ENCODE measurements at places on chromosomes 5 and 9. TPM values are rescaled to one million over a fixed set of nuclear protein-coding genes. Genes with fewer than 3 reads are reported as not detected.
A peak's percentile ranks its signal among the peaks of the same experiment; 100 is the strongest.

- ATAC-seq = no peak
Observed at GRCh38 chr5:91840412-91840811, 457.3 kb upstream of the ARRDC3 start.

DNA sequence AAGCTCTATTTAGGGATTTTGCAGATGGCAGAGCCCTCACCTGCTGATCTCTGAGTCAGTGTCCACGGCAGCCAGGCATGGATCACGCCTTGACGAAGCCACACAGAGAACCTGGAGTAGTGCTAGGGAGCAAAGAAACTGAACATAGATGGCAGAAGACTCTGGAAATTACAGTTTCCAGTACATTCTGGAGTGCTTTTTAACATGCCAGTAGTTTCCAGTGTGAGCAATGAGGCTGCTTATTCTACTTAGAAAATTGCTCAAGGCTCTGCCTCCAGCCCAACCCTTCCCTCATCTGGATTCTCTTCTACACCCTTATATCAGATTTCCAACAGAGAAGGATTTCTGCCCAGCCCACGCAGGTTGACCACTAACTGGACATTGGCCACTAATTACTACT is 203.3 kb downstream of the ADAMTS12 start:
- ATAC-seq = no peak

DNA sequence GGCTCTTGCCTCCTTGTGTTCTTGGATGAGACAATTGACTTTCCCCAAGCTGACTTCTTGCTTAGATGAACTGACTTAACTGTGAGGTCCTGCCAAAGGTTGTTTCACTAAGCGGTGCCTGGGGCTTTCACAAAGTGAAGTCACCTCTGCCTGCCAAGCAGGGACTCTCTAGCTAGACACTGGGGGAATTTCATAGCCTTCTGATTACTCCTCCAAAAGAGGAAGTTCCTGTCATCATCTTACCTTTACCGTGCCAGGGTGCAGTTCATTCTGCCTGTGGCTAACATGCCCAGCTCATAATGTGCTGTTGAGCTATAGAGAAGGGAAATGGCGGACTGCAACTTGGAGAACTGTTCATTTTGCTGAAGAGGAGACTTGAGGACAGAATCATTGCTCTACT is 472.0 kb upstream of the WWC1 start:
- peak; percentile 61 for ATAC-seq

Gene ERAP2
- total RNA-seq = 1.3 TPM

- ATAC-seq = no peak
Observed at GRCh38 chr9:117268847-117269446, 145.9 kb downstream of the ASTN2 start.

- ATAC-seq = no peak
Observed at GRCh38 chr5:59209758-59210359, 627.0 kb downstream of the RAB3C start.

Gene MYORG
- 5.4 TPM for total RNA-seq

Gene FCHO2
- total RNA-seq = 47.4 TPM

DNA sequence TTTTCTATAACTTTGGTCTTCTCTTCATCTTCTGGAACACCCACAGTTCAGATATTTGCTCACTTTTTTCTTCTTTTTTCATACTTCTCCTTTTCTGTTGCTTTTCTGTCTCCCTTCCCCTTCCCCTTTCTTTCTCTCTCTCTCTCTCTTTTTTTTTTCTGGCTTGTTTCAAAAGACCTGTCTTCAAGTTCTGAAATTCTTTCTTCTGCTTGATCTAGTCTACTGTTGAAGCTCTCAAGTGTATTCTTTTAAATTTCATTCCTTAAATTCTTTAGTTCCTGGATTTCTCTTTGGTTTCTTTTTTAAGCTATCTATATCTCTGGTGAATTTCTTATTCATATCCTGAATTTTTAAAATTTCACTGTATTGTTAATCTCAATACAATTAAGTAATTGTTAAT is 11.2 kb downstream of the ALG2 start:
- no peak for ATAC-seq

GRCh38 chr5:148968311-148968710 is 94.6 kb downstream of the SH3TC2 start:
- ATAC-seq = no peak

DNA sequence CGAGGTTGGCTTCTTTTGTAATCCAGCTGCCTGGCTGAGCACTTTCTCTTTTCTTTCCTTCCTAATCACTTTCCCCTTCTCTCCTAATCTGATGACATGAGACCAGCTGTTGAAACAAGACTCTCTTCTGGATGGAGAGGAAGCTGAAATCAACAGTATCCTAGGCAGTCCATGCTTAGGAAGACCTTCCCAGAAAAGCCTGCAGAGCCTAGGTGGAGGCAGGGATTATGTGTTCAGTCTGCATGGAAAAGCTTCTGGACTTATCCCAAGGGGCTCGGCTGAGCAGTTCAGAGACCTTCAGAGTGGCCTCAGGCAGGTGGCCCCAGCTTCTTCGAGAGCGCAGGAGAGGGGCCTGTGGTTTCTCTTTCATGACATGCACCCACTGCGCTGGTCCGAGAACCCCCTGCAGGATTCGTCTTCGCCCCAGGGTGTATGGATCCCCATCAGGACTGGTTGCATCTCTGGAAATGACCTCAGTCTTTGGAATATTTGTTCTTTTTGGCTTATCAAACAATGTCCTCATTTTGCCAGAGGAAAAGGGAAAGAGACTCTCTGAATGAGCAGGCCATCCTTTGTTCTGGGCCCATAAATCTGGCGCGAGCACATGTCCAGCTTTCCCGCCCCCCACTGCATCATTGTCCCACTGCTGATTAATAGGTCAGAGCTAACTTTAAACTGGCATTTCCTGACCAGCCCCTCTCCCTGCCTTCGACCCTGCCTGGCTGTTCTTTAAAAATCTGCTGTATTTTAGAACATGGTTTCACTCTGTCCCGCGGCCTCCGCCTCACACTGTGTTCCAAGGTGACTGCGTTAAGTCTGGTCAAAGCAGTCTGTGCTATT is 177.9 kb upstream of the KLF4 start:
- no peak for ATAC-seq

DNA sequence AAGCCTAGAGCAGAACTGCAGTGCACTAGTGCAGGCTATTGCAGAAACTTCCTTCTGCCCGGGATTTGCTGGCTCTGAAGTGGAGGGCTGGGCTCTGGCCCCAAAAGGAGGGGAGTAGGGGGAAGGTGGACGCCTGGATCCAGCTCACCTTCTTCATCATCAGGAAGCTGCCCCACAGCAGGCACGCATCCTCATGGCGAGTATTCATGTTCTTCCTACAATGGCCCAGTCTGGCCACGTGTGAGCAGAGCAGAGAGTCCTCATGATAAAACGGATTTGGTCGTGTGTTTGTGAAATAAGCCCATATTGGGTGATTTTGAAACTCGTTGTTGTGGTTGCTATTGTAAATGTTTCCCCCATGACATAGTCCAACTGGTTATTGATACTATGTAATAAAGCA is 8.2 kb upstream of the GLIPR2 start:
- no peak for ATAC-seq

GRCh38 chr9:122393284-122393983 is 22.6 kb downstream of the PTGS1 start:
- peak; percentile 61 for ATAC-seq

DNA sequence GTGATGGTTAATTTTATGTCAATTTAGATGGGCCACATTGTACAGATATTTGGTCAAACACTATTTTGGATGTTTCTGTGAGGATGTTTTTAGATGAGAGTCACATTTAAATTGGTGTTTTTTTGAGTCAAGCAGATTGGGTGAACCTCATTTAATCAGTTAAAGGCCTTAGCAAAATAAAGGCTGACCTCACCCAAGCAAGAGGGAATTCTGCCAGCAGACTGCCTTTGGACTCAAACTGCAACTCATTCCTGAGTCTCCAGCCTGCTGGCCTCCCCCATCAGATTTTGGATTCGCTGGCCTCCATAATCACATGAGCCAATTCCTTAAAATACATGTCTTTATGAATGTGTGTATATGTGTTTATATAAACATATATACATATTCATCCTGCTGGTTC is 282.7 kb upstream of the POU5F2 start:
- no peak for ATAC-seq

- ATAC-seq = no peak
Observed at GRCh38 chr5:129971714-129972113, 67.4 kb downstream of the CHSY3 start.

DNA sequence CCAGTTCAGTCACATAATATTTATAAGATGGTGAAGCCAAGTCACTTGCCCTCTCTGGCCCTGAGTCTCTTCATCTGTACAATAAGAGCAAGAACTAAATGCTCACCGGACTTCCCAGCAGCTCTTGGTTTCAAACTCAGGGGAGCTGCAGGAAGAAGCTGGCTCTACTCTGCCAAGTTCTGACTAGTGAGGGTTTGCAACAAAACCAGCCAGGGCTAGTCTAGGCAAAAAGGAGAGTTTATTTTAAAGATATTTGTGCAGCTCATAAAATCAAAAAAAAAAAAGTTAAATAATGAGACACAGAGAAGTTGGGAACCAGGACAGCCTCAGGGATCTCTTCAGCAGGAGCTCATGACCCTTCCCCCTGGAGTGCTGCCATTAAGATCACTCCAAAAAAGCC is 107.3 kb downstream of the DOCK2 start:
- ATAC-seq = no peak

Gene FSD1L
- total RNA-seq = 2.3 TPM

Gene UBE2QL1
- not detected for total RNA-seq

DNA sequence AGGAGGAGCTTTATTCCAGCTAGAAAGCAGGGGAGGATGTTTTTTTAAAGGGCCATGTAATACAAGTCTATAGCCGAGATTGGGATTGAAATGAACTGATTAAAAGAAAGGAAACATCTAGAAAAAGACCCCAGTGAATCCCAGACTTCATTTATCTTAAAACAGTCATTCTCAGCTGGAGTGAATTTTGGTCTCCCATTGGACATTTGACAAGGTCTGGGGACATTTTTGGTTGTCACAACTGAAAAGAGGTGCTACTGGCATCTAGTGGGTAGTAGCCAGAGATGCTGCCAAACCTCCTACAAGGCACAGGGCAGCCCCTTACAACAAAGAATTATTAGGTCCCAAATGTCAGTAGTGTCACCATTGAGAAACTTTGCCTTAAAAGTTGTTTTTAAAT is 16.3 kb upstream of the SPINK4 start:
- ATAC-seq = no peak

Gene SLC6A7
- not detected for total RNA-seq

- ATAC-seq = peak; percentile 57
Observed at GRCh38 chr9:126763130-126763764, 41.6 kb upstream of the ZBTB43 start.

Gene SERINC5
- 71.3 TPM for total RNA-seq

DNA sequence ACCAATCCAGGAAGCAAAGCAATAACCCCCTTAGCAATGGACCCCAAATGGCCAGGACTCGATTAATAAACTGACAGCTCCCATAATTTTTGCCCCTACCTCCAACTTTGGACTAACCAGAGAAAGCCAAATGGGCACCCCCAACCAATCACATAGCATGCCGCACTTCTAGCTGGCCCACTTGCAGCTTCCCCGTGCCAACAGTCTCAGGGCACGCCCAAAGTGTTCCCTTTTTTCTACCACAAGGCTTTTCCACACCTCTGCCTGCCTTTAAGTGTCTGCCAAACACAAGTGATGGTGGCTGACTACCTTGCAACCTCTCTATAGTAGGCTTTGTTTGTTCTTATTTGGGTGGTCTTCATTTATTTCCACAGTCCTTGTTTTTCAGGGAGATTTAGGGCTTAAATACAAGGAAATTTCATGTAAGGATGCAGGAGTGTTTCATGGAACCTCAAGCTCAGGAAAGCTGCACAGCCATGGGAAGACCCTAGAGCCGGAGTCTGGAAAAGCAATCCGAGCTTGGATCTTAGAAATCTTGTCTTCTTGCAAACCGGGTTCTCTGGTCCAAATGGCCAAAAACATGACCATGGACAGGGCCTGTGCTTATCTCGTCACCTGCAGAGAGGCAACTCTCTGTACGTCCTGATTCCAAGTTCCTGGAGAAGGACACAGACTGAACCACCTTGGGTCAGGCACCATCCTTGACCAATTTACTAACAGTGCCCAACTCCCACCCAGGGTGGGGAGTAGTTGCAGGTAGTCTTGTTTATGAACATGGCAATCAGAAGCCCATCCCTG is 89.2 kb downstream of the THBS4 start:
- ATAC-seq = no peak

GRCh38 chr9:116905171-116905588 is 218.1 kb downstream of the TRIM32 start:
- peak; percentile 47 for ATAC-seq

GRCh38 chr5:64166201-64166959 is 737 bp downstream of the RNF180 start:
- peak; percentile 11 for ATAC-seq

DNA sequence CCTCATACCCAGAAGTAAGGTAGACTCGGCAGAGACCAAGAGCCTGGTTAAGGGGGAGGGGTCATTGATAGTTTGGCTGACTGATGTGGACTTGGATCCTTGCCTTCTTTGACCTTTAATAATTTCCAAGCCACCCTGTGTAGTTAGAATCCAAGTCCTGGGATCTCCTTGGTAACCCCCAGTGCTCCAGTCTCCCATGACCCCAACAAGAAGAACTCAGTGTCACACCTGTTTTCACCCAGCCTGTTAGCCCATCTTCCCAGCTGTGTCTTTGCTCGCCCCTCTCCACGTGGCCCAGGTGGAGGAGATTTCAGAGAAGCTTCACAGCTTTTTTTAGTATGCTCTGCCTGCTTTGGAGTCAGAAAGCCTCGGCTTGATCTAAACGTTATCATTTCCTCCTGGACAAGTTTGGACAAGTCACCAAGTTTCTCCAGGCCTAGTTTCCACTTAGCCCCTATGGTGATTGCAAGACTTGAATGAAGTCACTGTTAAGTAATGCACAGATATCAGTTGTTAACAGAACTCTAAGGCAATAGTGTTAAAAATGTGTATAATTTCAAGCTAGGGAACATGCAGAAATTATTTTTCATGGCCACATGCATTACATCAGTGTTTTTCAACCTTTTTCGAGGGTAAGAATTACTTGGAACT is 170.0 kb downstream of the TMEM38B start:
- no peak for ATAC-seq

- peak; percentile 29 for ATAC-seq
Observed at GRCh38 chr9:127522727-127523126, 71.4 kb downstream of the LRSAM1 start.

Gene TRIM32
- 10.6 TPM for total RNA-seq

DNA sequence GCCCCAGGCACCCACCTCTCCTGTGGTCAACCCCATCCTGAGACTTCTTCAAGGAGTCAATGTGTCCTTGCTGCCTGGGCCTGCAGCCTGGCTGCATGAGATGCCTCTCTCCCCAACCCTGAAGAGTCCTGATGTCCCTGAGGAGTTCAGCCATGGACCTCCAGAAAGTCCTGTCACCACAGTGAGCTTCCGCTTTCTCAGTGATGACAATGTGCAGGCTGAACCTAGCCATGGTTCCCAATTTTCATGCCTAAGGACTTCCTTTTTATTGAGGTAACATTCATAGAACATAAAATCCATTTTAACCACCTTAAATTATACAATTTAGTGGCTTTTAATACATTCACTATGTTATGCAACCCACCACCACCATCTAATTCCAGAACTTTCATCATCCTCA is 29.1 kb downstream of the DAP start:
- ATAC-seq = no peak

- ATAC-seq = no peak
Observed at GRCh38 chr5:138649316-138649720, 74.1 kb upstream of the HSPA9 start.

- no peak for ATAC-seq
Observed at GRCh38 chr5:29162297-29162696, 2031.2 kb upstream of the CDH6 start.
